ENCODE measurements at places on chromosomes 7 and 10.

GRCh38 chr7:121510858-121511482 lies 114.9 kb upstream of the FAM3C start:
- DNase-seq, result no peak

- DNase-seq, result no peak
Observed at GRCh38 chr10:117175215-117175900, 21.9 kb upstream of the KCNK18 start.

- no peak for DNase-seq
Observed at GRCh38 chr10:103643381-103643780, 149.9 kb downstream of the NEURL1 start.

- DNase-seq, result no peak
Observed at GRCh38 chr7:77537136-77537777, at the start of gene PTPN12. TSS of gene PTPN12 (plus strand) at chr7:77537295. CDS start at chr7:77537547, 252 bp downstream.

DNA sequence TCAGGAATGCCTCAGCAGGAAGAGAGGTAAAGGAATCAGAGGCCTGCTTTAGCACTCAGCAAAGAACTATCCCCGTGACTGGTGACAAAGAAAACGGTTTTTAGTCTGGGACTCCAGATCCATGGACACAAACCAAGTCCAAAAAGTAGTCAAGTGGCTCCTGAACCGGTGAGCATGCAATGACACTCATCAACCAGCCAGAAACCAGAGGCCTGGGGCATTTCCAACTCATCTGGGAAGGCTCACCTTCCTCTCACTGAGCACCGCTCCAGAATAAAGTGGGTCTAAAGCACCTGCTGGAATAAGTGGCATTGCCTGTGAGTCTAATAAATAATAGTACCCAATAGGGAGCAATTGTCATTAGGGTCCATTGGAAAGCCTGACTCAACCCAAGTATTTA lies 17.9 kb upstream of the UCN3 start:
- no peak for DNase-seq

- DNase-seq, result no peak
Observed at GRCh38 chr10:9951481-9952257, 1066.0 kb upstream of the CELF2 start.

- no peak for DNase-seq
Observed at GRCh38 chr10:131433568-131433967, 122.0 kb upstream of the TCERG1L start.

- no peak for DNase-seq
Observed at GRCh38 chr7:109745677-109746410, 1176.2 kb downstream of the DNAJB9 start.

GRCh38 chr10:27192284-27192683 lies 37.1 kb downstream of the MASTL start:
- no peak for DNase-seq

Measured in stimulated activated CD4-positive, alpha-beta T cell treated with anti-CD3 and anti-CD28 coated beads, Interleukin-15, amount 100 ng/mL, for 48 hours (primary cell).